Mesothelial cell of epicardium (in vitro differentiated cells): ENCODE measurements at places on chromosomes 2 and 18. TPM values are rescaled to one million over a fixed set of nuclear protein-coding genes. Genes with fewer than 3 reads are reported as not detected.
A peak's percentile ranks its signal among the peaks of the same experiment; 100 is the strongest.

Gene STEAP3
- 0.89 to 0.94 TPM (median 0.93 TPM) in 3 replicates for total RNA-seq

Gene SERPINB11
- total RNA-seq, result not detected in 3 replicates

- peaks cover 22% of the 10 kb centered on the region for H3K36me3 ChIP-seq
- no peak overlapping the region for H3K4me3 ChIP-seq
- H3K4me1 ChIP-seq, result peaks cover 17% of the 10 kb centered on the region
- no peaks in the 10 kb centered on the region for H3K27me3 ChIP-seq
- no peak for DNase-seq
Measured at GRCh38 chr2:172968061-172968469, 107.6 kb upstream of the MAP3K20 start.

DNA sequence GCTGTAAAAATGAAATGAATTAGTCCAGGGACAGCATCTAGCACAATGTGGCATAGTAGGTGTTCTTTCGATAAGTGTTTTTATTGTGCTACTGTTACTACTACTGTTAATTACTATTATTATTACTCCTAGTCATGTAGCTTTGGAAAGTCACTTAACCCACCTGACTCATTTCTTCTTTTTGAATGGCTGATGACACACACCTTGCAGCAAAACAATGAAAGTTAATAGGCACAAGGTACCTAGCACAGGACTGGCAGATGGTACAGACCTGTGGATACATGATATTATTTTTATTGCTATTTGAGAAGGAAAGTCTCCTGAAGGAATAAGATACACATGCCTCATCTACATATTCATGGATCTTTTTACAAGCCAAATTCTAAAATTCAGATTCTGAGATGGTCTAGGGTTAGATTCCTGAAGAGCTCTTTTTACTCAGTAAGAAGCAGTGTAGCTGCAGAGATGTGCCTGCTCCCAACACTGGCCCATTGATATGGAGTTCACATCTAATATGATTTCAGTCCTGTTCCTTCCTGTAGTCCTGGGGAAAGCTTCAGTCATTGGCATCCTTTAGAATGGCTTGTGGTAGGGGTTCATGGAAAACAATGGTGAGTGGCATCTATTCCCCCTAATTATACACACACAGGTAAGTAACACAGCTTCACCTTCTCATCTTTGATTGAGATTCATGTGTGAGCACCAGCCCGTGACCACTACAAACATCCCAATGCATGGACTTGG is 7.9 kb upstream of the ERMN start:
- no peak overlapping the region for H3K27ac ChIP-seq
- no peak overlapping the region for H3K4me3 ChIP-seq
- H3K4me1 ChIP-seq, result no peaks in the 10 kb centered on the region
- H3K36me3 ChIP-seq, result no peaks in the 10 kb centered on the region
- H3K27me3 ChIP-seq, result peaks cover 23% of the 10 kb centered on the region

DNA sequence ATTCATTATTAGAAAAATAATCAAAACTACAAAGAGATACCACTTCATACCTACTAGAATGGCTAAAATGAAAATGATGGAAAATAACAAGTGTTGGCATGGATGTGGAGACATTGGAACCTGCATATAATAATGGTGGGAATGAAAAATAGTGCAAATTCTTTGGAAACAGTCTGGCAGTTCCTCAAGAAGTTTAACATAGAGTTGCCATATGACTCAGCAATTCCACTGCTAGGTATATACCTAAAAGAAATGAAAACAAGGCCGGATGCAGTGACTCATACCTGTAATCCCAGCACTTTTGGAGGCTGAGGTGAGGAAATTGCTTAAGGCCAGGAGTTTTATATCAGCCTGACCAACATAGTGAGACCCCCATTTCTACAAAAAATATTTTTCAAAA is 41.6 kb upstream of the ACYP2 start:
- peaks cover 2% of the 10 kb centered on the region for H3K4me1 ChIP-seq
- no peaks in the 10 kb centered on the region for H3K27me3 ChIP-seq
- no peaks in the 10 kb centered on the region for H3K36me3 ChIP-seq
- H3K4me3 ChIP-seq, result no peak overlapping the region
- no peak for DNase-seq
- H3K27ac ChIP-seq, result no peak overlapping the region

GRCh38 chr2:15432642-15433256 is 128.4 kb downstream of the NBAS start:
- no peak overlapping the region for H3K4me3 ChIP-seq
- no peaks in the 10 kb centered on the region for H3K4me1 ChIP-seq
- no peak overlapping the region for H3K27ac ChIP-seq
- H3K36me3 ChIP-seq, result no peaks in the 10 kb centered on the region
- DNase-seq, result no peak

GRCh38 chr2:207833251-207833751 is 63.6 kb upstream of the FZD5 start:
- peaks cover 17% of the 10 kb centered on the region for H3K4me1 ChIP-seq
- no peak overlapping the region for H3K27ac ChIP-seq
- H3K4me3 ChIP-seq, result no peak overlapping the region
- DNase-seq, result no peak
- H3K27me3 ChIP-seq, result no peaks in the 10 kb centered on the region

GRCh38 chr18:72675394-72675793 is 131.3 kb upstream of the CBLN2 start:
- H3K4me1 ChIP-seq, result peaks cover 20% of the 10 kb centered on the region
- H3K27me3 ChIP-seq, result peaks cover 2% of the 10 kb centered on the region
- H3K36me3 ChIP-seq, result no peaks in the 10 kb centered on the region
- peak overlapping the region; percentile 77 for H3K27ac ChIP-seq
- peak; percentile 43 for DNase-seq

Gene VAPA
- 126 to 131 TPM (median 130 TPM) in 3 replicates for total RNA-seq

DNA sequence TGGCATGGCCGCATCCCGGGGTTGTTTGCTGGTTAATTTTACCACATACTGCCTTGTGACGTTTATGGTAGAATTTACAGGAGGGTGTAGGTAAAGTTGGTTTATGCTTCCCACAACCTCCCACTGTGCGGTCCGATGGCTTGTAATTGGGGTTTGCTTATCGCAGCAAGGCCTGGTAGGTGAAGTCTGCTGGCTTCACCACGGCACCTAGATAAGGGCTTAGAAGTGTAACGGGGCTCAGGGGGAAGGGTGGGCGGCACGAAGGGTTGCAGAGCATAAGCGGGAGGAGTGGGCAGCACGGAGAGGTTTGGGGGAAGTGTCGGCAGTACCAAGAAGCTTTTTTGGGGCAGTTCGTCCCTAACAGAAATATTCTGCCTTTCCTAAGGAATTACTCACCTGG is 39.0 kb upstream of the TMEM131 start:
- H3K27me3 ChIP-seq, result no peaks in the 10 kb centered on the region
- no peak overlapping the region for H3K4me3 ChIP-seq
- H3K27ac ChIP-seq, result no peak overlapping the region
- no peaks in the 10 kb centered on the region for H3K36me3 ChIP-seq
- peaks cover 2% of the 10 kb centered on the region for H3K4me1 ChIP-seq

DNA sequence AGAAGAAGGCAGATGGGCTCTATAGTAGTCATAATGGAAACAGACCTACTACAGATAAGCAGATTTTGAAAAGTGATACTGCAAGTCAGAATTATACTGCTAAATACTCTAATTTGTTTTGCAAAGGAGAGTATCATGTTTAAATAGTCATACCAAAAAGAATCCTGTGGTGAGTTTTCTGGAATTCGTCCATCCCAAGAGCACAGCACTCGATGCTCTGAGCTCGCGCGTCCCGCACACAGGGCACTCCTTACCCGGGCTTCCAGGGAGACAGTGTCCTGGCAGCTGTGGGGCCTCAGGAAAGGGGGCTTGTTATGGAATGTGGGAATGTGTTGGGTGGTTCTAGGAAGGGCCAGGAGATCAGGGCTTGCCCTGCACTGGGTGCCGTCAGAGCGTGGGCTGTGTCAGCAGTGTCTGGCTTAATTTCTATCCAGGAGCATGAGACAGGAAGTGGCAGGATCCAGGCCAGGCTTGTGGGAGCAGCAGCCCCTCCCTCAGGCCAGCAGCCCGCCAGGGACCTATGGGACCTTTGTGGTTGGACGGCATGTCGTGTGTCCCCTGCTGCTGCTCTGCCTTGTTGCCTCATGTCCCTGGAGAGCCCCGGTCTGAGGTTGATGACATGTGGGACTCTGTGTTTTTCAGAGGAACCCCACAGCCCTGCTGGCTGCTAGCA is 193.2 kb upstream of the TPO start:
- H3K27ac ChIP-seq, result no peak overlapping the region
- no peak overlapping the region for H3K4me3 ChIP-seq
- H3K4me1 ChIP-seq, result no peaks in the 10 kb centered on the region
- no peaks in the 10 kb centered on the region for H3K36me3 ChIP-seq
- no peaks in the 10 kb centered on the region for H3K27me3 ChIP-seq
